Activated CD4-positive, alpha-beta T cell treated with anti-CD3 and anti-CD28 coated beads, Interleukin-2, amount 50 U/mL, for 1 hour (primary cell): ENCODE measurements at places on chromosomes 1 and 21.
A peak's percentile ranks its signal among the peaks of the same experiment; 100 is the strongest.

DNA sequence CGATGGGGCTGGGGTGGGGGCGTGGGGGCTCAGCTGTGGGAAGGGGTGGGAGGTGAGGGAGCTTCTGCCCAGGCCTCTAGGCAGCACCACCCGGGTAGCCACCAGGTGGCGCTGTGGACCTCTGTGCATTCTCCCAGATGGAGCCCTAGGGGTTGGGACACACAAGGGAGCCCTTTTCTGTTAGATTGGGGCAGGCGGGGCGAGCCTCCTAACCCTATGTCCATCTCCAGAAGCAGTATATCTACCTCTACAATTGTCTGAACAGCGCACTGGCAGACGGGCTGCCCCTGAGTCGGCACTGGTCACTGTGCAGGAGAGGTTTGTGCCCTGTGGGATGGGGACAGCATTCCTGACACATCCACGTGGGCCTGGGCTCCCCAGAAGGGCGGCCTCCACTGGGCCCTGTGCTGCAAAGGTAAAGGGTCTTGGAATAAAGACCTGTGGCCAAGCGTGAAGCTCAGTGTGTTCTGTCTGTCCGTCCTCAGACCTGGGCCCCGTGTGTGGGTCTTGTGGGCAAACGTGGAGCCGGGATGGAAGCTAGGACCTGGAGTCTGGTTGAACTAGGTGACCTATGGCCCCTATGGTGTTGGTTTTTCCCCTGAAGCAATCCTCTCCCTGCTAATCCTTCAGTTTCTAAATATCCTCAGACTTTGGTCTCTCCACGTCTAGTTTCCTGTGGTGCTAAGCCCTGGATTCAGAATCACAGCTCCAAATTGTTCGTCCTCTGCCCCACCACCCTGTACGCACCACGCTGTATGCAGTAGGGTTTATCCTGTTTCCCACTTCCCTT lies 4.4 kb upstream of the LGR6 start:
- peak; percentile 83 for DNase-seq

DNA sequence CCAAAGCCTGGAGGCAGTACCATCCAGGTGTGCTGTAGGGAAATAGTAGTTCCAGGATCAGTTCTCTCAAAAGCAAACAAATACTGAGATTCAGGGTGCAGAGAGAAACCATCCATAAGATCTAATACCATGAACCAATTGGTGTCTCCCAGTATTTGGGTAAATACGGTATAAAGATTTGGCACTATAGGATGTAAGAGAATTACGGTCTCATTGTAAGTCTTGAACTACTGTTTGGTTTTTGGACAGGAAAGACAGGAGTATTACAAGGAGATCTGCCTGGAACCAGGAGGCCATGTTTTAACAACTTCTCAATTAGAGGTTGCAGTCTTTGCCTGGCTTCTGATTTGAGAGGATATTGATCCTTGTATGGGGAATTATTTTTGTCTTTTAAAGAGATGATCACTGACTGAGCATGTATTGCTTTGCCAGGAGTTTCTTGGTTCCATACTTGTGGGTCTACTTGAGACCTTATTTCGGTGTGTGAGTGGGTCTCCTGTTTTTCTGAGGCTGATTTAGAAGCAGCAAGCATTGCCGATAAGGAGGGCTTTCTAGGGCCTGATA lies 10.2 kb downstream of the AADACL4 start:
- DNase-seq = no peak

- DNase-seq = no peak
Observed at GRCh38 chr1:90943966-90944365, 77.9 kb downstream of the ZNF644 start.

GRCh38 chr21:38814126-38815059 lies 8.7 kb downstream of the ETS2 start:
- DNase-seq = no peak

DNA sequence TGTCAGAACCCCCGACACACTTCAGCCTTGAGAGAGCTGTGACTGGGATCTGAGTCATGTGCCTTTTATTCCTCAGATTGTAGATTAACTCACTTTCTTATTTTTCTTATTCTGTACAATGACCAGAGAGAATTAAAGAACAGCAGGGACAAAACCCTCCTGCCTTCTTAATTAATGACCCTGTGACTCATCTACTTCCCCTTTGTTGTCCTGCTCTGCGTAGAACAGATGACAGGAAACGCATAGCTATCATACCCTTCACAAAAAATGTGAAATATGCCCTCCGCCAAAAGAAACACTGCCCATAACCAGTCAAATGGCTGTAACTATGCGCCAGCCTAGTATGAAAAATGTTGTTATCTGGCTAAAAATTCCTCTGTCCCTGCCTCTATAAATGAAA lies 9.1 kb upstream of the PADI2 start:
- DNase-seq = no peak

- peak; percentile 32 for DNase-seq
Observed at GRCh38 chr1:226064816-226065248, 2.3 kb downstream of the H3-3A start.

GRCh38 chr1:9326596-9326995 lies 33.9 kb downstream of the SPSB1 start:
- DNase-seq = no peak

GRCh38 chr1:185338719-185339622 lies 21.9 kb upstream of the IVNS1ABP start:
- peak; percentile 7 for DNase-seq

DNA sequence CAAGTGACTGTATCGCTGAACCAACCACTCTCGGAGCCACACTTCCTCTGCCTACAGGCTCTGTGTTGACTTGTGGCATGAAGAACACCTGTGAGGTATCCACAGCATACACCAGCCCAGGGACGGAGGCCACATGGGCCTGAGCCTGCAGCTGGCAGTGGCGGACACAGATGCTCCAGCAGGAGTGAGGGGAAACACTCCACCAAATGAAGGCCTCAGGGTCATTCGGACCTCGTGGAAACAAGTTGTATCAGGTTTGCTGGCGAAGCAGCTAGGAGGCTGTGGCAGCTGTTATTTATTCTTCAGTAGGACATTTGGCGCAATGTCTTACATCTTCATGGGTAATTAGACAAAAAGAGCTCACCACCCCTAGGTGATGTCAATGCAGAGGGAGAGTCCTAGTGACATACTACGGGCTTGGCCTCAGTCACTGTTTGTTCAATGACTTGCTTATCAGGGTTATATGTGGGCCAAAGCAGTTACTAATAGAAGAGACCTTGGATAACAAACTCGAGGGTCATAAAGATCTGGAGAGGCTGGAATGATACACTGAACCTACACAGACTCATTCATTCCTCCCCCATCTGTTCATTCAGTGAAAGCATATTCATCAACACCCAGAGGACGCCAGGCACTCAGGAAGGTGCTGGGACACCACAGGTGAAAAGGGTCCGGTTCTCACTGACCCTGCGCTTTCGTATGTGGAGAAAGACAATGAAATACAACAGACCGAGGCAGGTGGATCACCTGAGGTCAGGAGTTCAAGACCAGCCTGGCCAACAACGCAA lies 11.6 kb upstream of the ETS2 start:
- no peak for DNase-seq

DNA sequence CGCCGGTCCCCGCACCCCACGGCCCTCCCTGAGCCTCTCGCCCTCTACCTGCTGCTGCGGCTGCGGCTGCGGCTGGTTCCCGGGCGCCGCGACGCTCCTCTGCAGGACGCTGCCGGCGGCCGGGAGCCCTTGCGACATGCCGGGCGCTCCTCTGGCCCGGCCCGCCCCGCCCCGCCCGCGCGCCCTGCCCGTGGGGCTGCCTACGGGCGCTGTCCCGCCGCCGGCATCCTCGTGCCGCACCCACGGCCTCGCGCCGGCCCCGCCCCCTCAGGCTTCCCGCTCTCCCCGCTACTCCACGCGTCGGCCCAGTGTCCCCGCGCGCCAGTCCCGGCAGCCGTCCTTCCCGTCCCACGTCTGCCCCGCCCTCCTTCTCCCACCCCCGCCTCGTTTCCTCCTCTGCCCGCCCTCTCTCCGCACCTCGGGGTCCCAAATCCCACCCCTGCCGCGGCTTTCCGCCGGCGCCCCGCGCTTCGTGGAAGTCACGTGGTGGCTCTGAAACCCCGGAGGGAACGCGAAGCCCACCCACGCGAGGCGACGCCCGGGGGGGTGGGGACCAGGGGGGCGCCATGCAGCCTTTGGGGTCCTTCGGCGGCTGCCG lies at the start of gene BATF3:
Gene BATF3, minus strand, starts transcription at position 216 of the 598 bp plus-strand sequence. Its CDS starts 78 bp downstream, at position 138.
- peak; percentile 30 for DNase-seq

DNA sequence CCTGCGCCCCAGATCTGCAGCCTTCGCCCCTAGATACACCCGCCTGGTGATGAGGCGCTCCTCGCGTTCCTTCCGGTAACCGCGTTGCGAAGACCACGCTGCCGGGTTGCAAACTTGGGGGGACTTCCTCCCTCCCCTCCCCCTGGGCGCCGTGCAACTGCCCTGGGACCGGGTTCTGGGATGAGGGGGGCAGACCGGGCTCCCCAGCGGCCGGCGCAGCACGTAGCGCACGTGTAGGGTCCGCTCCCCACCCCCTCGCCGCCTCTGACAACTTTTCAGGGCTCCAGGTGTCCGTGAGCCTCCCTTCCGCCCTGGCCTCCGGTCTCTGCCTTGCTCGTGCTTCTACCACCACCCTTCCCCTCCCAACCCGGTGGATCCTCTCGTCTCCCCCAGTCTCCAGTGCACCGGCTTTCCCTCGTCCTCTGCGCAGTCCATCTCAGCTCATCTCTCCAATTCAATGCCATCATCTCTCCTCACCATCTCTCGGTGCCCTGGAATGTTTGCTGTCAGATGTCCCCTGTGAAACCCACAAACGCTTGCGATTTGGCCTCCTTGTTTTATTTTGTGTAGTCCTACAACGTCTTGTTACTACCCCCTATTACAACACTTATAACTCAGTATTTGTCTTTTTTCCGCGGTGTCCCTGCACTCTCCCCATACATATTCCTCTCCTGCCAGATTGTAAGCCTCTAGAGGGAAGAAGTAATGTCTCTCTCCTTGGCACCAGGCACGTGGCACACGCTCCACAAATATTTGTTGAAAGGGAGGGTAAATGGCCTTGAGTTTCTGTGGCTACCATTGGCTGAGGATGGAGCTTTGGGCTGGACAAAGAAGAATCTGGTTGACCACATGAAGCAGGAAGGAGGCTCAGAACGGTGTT lies 782 bp downstream of the PCAT6 start:
- peak; percentile 20 for DNase-seq

- DNase-seq = no peak
Observed at GRCh38 chr1:11499601-11500331, 20.8 kb downstream of the DISP3 start.
